ENCODE measurements at places on chromosomes 16 and 17. TPM values are rescaled to one million over a fixed set of nuclear protein-coding genes. Genes with fewer than 3 reads are reported as not detected.
A peak's percentile ranks its signal among the peaks of the same experiment; 100 is the strongest.

DNA sequence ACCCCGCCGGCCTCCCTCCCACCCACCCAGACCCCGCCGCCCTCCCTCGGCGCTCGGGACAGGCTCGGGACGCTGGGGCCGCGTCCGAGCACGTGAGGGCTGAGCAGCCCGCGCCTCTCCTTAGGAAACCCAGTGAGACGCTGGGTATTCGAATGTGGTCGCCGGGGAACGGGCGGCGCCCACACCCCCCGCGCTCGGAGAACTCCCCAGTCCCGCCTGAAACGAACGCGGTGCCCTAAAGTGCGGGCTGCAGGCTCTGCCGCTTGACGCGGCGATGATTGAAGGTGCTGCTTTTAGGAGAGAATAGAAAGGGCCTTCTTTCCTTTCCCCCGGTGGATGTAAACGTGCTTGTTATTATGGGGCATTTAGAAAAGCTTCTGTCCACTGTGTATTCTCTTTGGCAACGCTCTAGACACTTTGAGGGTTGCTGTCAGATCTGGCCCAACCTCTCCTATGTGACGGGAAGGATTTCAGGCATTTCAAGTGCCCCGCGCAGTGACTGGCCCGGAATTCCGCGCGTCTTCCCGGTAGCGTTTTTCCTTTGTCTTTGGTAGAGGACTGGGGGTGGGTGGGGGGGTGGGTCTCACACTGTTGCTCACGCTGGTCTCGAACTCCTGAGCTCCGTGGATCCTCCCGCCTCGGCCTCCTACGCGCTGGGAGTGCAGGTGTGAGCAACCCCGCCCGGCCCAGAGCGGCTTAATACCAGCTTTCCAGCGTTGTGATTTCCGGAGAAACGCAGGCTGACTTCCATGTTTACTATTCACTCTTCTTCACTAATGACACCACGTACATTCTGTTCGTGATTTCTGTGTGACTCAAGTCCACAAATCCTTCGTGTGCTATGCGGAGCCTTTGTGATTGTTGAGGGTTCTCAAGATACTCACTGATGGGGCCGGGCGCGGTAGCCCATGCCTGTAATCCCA is 21.8 kb upstream of the FOXK2 start:
- DNase-seq = peak; percentile 74

- no peak for DNase-seq
These were observed 47.1 kb downstream of the CDH1 start for GRCh38 chr16:68784226-68784625.

DNA sequence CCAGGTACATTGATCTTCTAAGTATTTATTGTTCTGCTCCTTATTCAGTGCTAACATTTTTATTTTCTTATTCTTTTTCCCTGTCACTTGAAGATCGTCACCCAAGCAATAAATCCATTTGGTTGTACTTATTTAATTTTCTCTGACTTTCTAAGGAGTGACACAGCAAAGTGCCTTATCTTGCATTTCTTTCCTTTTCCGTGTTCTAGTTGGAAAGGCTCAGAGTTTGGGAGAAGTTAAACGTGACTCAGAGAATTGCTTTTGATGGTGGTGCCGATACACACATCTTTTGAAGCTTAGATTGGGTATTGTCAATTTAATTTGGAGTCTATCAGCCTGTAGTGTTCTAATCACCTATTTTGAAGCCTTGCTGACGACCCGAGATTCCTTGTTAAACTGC is 72.0 kb downstream of the PITPNC1 start:
- DNase-seq = no peak

DNA sequence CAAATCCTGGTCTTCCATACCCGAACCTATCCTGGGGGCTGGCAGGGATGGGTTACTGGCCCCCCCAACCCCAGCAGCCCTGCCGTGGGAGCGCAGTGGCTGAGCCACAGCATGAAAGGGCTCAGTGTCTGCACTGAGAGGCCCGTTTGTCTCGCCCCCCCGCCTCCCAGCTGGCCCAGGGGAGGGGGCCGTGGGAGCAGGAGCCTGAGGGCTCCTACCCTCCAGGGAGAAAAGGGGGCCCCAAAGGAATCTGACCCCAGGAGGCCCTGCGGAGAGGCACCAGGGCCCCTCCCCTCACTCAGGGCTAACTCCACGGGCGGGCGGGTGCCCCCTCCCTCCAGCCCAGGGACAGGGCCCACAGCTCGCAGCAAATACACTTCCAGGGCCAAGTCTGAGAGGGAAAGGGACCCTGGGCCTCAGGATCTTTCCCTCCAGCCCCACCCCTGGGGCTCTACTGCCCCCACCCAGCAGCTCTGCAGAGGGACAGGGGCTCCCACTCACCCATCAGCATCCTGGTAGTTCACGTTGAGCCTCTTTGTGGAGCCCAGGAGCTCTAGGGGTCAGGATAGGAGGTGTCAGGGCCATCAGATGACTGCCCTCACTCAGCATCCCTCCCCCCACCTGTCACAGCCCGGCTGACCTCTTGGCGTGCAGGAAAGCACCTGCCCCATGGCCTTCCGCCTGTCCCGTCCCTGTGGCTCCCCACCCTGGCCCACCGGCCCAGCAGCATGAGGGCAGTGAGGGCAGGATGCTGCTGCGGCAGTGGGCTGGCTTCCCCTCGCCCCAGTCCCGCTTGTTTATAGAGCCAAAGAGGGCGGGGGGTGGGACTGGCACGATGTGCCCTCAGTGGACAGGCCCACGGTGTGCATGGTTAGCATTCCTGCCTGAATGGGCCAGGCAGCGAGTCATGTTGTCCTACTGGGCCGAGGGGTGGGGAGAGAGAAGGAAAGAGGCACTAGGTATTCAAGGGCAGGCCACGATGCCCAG is 7.3 kb downstream of the CASKIN2 start:
- peak; percentile 64 for DNase-seq

The CDRT4 gene
- 1.8 TPM for total RNA-seq

DNA sequence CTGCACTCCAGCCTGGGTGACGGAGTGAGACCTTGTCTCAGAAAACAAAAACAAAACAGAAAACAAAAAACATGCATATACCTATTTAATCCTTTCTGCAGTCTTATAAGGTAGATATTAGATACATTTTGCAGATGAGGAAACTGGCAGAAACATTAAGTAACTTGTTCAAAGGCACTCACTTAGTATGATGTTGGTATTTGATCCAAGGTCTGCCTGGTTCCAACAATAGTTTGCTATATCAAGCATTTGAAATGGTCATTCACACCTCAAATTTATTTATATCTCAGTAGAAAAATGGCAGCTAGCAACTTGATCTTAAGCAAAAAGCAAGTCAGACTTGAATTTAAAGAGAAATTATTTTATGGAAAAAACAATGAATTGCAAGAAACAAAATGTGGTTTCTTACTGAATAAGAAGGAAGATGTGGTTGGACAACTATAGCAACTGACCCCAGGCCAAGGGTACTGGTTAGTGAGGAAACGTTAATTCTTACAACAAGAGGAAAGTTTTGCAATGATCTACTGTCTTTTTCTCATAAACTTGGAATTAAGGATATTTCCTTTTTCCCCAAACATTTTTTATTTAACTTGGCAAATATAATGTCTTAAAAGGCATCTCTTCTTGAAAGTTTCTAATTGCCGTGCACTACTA is 19.7 kb downstream of the DHRS7B start:
- no peak for DNase-seq

The MYCBPAP gene
- 0.81 TPM for total RNA-seq

DNA sequence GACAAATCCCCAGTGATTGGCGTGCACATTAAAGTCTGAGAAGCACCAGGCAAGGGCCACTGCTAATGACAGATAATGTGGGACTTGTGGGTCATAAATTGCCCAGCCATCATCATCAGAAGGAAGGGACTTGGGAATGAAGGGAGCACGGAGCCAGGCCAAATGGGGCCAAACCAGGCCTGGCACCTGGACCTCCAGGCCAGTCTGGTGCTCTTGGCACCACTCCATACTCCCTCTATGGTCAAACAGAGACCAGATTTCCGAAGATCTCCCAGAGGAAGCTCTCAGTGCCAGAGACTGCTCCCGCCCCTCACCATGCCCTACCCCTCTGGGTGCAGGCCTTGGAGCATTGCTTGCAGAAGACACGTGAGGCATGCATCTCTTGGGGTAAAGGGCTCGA is 142.2 kb downstream of the CCDC182 start:
- no peak for DNase-seq

The CTRB1 gene
- total RNA-seq = not detected

- DNase-seq = peak; percentile 60
These were observed 65.5 kb upstream of the CREBBP start for GRCh38 chr16:3945751-3946603.

DNA sequence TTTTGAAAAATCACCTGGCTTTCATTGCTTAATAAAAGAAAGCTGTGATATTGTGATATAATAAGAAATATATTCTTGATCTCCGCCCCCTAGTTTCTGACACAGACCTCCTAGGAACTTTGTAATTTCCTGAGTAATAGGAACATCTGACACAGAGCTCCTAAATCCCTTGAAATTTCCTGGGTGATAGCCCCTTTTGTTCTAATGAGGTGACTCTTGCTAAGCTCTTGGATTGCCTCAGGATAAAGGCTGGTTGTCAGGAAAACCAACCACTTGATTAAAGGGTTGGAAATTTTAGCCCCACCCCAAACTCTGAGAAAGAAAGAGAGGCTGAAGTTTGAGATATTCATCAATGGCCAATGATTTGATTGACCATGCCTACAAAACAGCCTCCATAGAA is 326.4 kb upstream of the KIF2B start:
- no peak for DNase-seq

DNA sequence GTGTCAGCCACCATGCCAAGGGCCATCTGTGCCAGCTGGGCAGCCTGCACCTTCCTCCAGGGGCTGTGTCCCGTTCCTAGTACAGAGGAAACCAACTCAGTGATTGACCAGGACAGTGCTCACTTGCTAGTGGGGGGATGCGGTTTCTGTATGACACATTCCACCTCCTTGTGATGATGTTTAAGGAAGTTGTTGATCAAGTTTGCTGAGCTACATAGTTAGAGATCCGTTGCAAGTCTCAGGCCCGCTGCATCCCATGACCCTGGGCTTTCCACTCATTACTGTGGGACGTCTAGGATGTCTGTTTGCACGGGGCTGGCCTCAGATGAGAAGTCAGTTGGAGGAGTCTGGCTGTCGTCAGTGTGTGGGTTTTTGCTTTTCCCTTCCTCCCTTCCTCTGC is 33.6 kb downstream of the RNF213 start:
- no peak for DNase-seq

The TLCD3A gene
- 2.5 TPM for total RNA-seq

The JUP gene
- total RNA-seq = 192 TPM

DNA sequence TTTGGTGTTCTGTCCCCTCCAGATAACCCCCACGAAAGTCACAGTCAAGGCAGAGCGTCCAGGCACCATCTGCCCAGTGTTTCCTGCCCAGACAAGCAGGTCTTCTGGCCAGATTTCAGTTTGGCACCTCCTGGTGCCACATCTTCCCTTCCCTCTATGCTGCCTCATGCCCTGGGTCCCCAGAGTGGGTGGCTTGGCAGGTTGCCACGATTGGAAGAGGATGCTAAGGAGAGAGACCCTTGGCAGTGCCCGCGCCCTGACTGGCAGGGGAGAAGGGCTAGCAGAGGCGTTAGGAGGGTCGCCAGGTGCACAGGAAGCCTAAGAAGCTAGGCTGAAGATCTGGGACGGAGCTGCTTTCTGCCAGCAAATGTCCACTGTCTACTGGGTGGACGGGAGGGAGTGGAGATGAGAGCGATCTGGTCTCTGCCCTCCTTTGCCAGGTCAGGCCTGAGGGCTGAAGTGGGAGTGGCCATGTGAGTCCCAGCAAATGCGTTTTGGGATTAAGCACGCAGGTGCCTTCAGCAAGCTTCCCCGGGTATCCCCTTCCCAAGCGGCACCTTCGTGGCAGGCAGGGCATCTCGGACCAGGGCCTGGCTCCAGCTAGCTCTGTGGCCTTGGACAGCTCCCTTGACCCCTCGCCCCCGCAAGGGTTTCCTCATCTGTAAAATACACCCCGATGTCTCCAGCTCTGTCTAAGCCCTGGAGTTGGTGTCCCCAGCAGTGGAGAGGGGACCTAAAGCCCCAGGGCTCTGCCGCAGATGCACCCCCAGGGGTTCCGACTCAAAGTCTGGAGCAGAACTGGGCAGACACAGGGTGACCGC is 13.4 kb upstream of the CD300A start:
- DNase-seq = peak; percentile 57

DNA sequence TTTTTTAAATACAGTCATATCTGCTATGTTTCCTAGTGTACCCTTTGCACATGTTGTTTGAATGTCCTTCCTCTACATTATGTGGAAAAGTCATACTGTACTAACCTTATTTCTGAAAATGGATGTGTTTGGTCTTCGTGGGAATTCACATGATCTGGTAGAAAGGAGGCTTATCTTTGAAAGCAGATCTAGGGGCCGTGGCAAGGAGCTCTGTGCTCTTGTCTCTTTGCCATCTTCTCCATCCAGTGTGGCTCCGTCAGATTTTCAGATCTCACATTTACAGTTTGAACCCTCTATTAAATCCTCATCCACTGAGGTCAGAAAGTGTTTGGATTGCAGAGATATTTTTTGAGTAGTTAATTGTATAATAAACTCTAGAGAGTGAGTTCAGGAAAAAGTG is 32.9 kb downstream of the MAP2K4 start:
- DNase-seq = no peak

- DNase-seq = no peak
These were observed 9.1 kb downstream of the PSMD11 start for GRCh38 chr17:32453370-32453769.

DNA sequence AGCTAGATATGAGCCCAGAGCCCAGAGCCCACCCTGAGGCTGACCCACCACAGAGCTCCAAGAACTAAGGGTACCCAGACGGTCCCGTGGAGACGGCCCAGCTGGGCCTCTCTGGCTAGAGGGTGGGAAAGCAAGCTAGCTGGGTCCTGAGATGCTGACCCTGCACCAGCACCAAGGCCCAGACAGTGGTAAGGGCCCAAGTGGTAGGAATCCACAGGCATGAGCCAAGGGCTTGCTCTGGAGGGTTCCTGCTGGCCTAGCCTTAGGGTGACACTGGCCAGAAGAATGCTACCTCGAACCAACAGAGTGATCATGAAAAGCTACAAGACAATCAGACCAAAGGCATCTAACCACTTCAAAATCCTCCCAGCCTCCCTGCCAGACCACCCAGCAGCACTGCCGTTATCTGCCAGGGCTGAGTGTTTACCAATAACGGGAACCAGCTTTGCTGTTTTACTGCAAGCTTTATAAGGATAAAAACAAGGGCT is 13.2 kb downstream of the HIC1 start:
- DNase-seq = no peak

The ACADVL gene
- 2,192 TPM for total RNA-seq

GRCh38 chr16:10601444-10602408 is 21.3 kb upstream of the EMP2 start:
- DNase-seq = no peak

- no peak for DNase-seq
These were observed 12.8 kb downstream of the RAB11FIP4 start for GRCh38 chr17:31404028-31404949.

DNA sequence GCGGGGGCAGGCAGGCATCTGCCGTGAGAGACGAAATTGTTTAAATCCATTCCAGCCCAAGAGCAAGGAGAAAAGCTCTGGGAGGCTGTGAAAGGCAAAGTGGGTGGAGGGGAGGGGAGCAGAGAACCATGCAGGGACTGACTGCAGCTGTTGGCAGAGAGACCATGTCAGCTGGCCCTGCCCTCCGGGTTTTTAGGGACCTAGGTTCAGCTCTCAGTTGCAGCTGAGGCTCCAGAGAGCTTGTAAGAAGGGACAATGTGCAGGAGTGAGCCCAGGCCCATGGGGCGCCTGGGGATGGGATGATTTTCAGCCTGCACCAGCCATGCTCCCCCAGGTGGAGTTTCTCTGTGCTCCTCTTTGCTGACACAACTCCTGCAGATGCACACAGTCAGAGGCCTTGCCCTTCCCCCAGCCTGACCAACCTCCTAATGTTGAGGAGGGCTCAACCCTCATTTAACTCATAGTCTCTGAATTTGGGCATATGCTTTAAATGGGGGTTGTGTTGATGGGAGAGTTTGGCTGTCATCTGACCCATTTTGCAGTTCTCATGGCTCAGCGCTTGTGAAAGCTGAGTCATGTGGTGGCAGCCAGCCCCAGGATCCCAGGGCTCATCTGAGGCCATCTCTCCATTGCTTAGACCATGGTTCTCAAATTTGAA is 70.9 kb downstream of the PLXDC1 start:
- no peak for DNase-seq
